ENCODE measurements at places on chromosomes 5 and 9. TPM values are rescaled to one million over a fixed set of nuclear protein-coding genes. Genes with fewer than 3 reads are reported as not detected.

Gene SWI5
- not detected for total RNA-seq

Gene SPAAR
- total RNA-seq: not detected

Gene SOX30
- total RNA-seq: not detected

- H3K27ac ChIP-seq: peak overlapping the region; percentile 38
- no peak for DNase-seq
- peaks cover 78% of the 10 kb centered on the region for H3K36me3 ChIP-seq
- no peak overlapping the region for H3K4me3 ChIP-seq
Measured at GRCh38 chr9:128940946-128941755, 6.3 kb downstream of the DOLK start.

- no peaks in the 10 kb centered on the region for H3K27me3 ChIP-seq
- H3K4me1 ChIP-seq: peaks cover 5% of the 10 kb centered on the region
- no peak overlapping the region for H3K27ac ChIP-seq
- H3K36me3 ChIP-seq: no peaks in the 10 kb centered on the region
Measured at GRCh38 chr9:95211028-95211427, 106.5 kb downstream of the FANCC start.

- no peaks in the 10 kb centered on the region for H3K27me3 ChIP-seq
- no peak for DNase-seq
- H3K36me3 ChIP-seq: no peaks in the 10 kb centered on the region
- no peaks in the 10 kb centered on the region for H3K4me1 ChIP-seq
- H3K27ac ChIP-seq: no peak overlapping the region
Measured at GRCh38 chr5:116421080-116421629, 153.5 kb downstream of the SEMA6A start.
